ENCODE measurements at places on chromosomes 16 and 17. TPM values are rescaled to one million over a fixed set of nuclear protein-coding genes. Genes with fewer than 3 reads are reported as not detected.

DNA sequence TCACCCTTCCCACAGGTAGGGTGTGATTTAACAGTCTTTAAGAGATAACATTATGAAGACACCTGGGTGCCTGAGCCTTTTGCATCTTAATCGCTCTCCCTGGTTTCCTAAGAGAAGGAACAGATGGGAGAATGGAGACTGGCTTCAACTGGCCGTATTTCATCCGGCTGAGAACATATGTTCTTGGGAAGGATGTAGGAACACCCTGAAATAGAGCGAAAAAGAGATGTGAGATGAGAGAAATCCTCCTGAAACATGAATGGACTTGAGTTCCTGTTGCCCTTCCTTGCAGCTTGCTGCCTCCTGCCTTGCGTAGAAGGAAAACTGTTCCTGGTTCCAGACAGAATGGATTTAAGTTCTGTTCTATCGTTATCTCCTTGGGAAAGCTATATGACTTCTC is 385.4 kb upstream of the RBFOX1 start:
- H3K4me3 ChIP-seq, result no peak overlapping the region
- no peaks in the 10 kb centered on the region for H3K4me1 ChIP-seq
- H3K27me3 ChIP-seq, result no peaks in the 10 kb centered on the region
- no peak for DNase-seq
- H3K27ac ChIP-seq, result no peak overlapping the region

DNA sequence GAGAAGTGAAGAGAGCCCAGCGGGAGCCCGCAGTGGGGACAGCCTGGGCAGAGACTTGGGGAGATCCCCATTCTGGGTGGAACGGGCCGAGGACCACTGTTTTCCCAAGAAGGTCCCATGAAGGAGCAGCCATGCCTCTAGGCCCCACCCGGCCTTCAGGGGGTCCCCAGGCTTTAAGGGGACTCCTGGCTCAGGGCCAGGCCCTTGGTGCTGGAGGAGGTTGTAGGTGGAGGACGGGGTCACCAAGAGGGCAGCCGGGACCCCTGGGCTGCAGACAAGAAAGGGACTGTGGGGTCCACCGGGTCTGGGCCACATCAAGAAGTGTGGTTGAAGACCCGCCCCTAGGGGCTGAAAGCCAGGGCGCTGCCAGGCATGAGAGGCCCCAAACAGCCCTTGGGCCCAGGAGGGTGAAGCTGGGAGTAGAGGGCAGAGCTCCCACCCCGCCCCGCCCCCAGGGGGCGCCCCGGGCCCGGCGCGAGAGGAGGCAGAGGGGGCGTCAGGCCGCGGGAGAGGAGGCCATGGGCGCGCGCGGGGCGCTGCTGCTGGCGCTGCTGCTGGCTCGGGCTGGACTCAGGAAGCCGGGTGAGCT is at the start of gene PRSS21:
TSS of gene PRSS21 (plus strand) at position 487 of the 589 bp plus-strand sequence. CDS start at position 519, 32 bp downstream.
- no peak within 1 kb of the TSS for H3K4me3 ChIP-seq
- no peak within 1 kb of the TSS for H3K27ac ChIP-seq
- H3K4me1 ChIP-seq, result peaks cover 4% of the 10 kb centered on the region
- no peak for DNase-seq

DNA sequence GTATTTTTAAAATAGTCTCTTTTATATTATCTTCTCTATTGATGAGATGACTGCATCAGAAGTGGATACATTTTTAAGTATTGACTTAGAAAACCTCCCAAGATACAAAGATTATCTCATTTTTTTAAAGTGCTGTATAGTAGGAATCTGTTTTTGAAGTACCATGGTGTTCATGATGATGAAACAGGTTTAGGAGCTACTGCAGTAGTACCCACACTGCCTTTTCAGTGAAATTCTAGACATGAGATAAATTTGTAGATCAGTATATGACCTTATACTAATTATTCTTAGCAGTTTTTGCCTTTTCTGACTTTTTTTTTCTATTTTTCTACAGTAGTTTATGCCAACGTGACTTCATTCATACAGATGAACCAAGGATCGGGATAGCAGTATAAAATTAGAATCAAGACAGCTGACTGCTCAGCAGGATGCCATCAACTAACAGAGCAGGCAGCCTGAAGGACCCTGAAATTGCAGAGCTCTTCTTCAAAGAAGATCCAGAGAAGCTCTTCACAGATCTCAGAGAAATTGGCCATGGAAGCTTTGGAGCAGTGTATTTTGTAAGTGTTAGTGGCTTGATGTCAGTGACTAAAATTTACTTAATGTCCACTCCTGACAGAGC is 61.1 kb downstream of the TAOK1 start:
- H3K27me3 ChIP-seq, result no peaks in the 10 kb centered on the region
- DNase-seq, result no peak
- no peak overlapping the region for H3K27ac ChIP-seq
- H3K4me3 ChIP-seq, result no peak overlapping the region
- peaks cover 36% of the 10 kb centered on the region for H3K36me3 ChIP-seq

DNA sequence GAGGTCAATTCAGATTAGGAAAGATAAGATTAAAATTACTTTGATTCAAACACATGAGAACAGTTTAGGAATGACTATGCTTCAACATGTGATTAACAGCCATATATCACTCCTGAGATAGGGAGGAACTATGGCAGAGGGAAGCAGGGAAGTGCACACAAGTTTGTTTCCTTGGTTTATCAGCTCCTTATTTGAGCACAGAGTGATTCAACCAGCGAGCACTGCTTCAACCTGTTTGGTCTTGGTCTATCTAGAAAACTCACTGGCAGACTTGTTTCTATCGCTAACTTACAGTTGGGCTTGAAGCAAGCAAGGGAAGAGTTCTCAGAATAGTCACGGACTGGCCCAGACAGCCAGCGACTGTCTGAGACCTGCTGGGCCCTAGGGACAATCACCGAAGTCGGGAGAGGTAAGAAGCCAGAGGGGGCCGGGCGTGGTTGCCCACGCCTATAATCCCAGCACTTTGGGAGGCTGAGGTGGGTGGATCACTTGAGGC is 23.5 kb downstream of the TUBG1 start:
- no peak overlapping the region for H3K4me3 ChIP-seq
- H3K36me3 ChIP-seq, result no peaks in the 10 kb centered on the region
- no peak for DNase-seq
- no peaks in the 10 kb centered on the region for H3K27me3 ChIP-seq
- H3K27ac ChIP-seq, result no peak overlapping the region
- no peaks in the 10 kb centered on the region for H3K4me1 ChIP-seq

- H3K36me3 ChIP-seq, result no peaks in the 10 kb centered on the region
- no peak overlapping the region for H3K4me3 ChIP-seq
- no peaks in the 10 kb centered on the region for H3K4me1 ChIP-seq
- no peak for DNase-seq
- no peak overlapping the region for H3K27ac ChIP-seq
These were observed 10.2 kb upstream of the DEF8 start for GRCh38 chr16:89938175-89938885.

- H3K36me3 ChIP-seq, result no peaks in the 10 kb centered on the region
- H3K4me3 ChIP-seq, result no peak overlapping the region
- no peak overlapping the region for H3K27ac ChIP-seq
- H3K4me1 ChIP-seq, result peaks cover 10% of the 10 kb centered on the region
These were observed 121.3 kb downstream of the MGAT5B start for GRCh38 chr17:76989519-76989918.

TMC8 gene
- 1.3 TPM for total RNA-seq

PLEKHG4 gene
- total RNA-seq, result 1.1 TPM

Data from left ventricle myocardium inferior (tissue), 1 donor.